ENCODE measurements at places on chromosomes 5 and 9.
A peak's percentile ranks its signal among the peaks of the same experiment; 100 is the strongest.

- DNase-seq: no peak
Measured at GRCh38 chr9:116064970-116065369, 88.6 kb upstream of the PAPPA start.

DNA sequence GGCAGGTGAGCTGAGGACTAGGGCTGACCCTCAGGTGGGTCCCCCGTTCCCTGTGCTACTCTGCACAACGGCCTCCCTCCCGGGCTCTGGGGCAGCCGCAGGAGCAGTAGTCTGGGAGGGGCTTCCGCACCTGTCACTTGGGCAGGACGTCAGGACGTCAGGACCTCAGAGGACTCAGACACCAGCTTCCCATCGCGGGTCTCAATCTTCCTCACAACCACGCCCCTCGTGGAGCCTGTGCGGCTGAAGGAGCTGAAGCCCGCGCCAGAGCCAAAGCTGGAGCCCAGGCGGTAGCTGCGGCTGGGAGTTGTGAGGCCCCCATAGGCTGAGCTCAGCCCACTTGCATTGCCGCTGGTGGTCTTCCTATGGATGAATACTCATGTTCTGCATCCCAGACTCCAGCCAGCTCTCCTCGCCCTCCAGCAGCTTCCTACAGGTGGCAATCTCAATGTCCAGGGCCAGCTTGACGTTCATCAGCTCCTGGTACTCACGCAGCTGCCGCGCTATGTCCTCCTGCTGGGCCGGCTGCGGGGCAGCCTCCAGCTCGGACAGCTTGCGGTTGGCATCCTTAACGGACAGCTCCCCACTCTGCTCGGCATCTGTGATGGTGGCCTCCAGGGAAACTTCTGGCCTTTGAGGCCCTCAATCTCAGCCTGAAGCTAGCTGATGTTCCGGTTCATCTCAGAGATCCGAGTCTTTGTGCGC, 381.4 kb upstream of the RGMB start:
- DNase-seq: no peak

- peak; percentile 69 for DNase-seq
Measured at GRCh38 chr9:130171226-130172148, 717 bp upstream of the NCS1 start.

DNA sequence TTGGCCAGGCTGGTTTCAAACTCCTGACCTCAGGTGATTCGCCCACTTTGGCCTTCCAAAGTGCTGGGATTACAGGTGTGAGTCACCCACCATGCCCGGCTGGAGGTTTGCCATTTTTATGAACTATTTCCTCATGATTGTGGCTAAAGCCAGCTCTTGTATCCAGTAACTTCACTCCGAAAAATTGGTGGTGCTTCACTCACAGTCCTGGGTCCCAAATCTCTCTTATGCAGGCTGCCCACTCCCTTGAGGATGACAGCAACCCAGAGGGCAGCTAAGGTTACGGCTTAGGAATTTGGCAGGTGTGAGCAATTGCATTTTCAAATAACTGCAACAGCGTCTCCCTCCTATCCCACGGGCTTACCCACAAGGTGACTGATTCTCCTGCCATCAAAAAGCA, 23.4 kb upstream of the FUBP3 start:
- DNase-seq: no peak

DNA sequence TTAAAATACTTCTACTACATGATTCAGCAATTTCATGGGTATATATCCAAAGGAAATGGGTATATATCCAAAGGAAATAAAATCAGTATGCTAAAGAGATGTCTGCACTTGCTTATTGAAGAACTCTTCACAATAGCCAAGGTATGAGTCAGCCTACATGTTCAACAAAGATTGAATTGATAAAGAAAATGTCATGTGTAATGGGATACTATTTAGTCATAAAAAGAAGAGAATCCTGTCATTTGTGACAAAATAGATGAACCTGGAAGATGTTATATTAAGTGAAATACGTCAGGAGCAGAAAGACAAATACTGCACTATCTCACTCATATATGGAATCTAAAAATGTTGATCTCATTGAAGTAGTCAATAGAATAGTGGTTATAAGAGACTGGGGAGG, 944.5 kb upstream of the CTNND2 start:
- no peak for DNase-seq

Measured in cerebellum (tissue), 4 donors.